Endodermal cell (in vitro differentiated cells): ENCODE measurements at places on chromosomes 7 and 10. TPM values are rescaled to one million over a fixed set of nuclear protein-coding genes. Genes with fewer than 3 reads are reported as not detected.

DNA sequence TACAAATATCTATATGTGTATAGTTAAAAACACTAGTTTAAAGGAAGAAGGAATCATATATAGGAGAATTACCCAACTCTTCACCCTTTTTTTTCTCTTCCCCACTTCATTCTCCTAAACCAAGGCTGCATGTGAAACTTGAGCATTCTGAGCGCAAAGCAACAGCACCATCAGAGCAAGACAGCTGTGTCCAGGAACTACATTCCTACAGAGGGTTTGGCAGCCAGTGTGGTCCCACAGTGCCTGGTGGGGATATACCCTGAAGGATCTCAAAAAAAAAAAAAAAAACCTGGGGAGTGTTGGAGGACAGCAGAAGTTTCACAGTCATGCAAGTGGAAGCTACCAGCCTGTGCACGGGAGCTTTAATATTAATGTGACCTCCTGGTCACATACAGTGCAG lies 310.4 kb downstream of the CTNNA3 start:
- H3K4me3 ChIP-seq: no peak overlapping the region
- H3K27ac ChIP-seq: no peak overlapping the region
- DNase-seq: no peak
- no peaks in the 10 kb centered on the region for H3K36me3 ChIP-seq
- peaks cover 7% of the 10 kb centered on the region for H3K4me1 ChIP-seq

DNA sequence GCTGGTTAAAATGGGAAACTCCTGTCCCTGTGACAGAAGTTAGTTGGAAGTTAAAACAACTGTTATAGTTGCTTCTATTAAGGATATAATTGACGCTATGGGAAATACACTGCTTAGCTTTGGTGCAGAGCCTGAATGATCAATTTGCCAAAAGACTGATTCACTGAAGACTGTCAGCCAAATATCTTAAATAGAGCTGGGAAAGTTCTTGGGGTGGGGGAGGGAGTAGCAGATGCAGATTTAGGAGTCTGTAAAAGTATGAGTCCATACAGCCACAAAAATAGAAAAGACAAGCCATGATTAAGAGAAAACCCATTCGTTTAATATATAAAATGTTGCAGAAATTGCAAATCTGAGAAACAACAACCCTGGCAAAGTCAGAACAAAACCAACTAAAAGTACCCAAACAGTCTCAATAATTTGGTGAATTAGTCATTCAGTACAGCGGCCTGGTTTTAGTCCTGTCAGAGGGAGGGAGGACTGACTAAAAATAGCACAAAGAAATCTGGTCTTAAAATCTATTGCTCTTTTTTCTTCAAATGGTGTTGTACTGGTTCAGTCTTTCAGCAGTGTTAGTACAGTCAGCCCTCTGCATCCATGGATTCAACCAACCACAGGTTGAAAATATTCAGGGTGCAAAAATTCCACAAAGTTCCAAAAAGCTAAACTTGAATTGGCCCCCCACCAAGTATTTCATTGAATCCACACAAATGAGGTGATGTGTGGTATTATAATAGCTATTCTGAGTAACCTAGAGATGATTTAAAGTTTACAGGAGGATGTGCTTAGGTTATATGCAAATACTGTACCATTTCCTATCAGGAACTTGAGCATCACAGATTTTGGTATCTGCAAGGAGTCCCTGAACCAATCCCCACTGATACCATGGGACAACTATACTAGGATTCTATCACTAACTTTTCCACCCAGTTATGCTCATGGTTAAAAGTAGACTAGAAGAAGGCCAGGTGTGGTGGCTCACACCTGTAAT lies 30.0 kb downstream of the STK17A start:
- H3K27ac ChIP-seq: no peak overlapping the region
- no peak for DNase-seq
- peaks cover 42% of the 10 kb centered on the region for H3K36me3 ChIP-seq
- H3K4me3 ChIP-seq: no peak overlapping the region

The WDR11 gene
- total RNA-seq: 71.0 to 85.8 TPM (median 79.6 TPM) in 3 replicates

The ITPRID1 gene
- total RNA-seq: 3.8 to 5.6 TPM (median 4.6 TPM) in 3 replicates

DNA sequence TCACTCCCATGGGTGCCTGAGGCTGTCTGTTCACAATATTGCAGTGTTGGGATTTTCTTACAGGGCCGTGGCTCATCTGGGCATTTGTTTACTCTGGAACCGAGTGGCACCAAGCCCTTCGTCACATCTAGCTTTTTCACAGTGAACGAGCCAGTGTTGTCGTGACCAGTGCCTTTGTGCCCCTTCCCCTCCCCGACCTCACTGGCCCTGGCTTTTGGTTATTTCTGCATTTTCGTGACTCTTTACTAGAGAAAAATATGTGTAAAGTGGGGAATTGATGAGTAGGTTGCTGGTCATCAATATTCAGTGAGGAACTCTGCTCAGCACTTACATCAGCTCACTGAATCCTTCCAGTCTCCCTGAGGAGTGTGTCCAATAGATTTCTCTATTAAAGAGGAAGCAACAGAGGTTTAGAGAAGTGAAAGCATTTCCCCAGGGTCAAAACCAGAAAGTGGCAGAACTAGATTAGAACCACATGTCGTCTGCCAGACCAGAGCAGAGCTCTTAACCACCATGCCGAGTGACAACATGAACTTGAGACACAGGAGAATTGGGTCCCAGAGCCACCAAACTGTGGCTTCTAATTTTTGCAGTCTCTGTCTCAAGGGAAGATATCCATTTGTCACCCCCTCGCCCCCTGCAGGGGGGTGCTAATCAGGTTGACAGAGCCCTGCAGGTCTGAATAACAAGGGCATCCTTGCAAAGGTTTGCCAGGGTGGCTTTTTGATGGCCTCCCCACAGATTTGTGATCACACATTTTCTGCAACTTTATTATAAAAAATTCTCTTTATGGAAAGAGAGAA lies 125.3 kb downstream of the CHN2 start:
- H3K27me3 ChIP-seq: no peaks in the 10 kb centered on the region
- H3K4me1 ChIP-seq: no peaks in the 10 kb centered on the region
- H3K27ac ChIP-seq: no peak overlapping the region
- DNase-seq: peak; percentile 74

The SMO gene
- 41.1 to 76.2 TPM (median 75.1 TPM) in 3 replicates for total RNA-seq

DNA sequence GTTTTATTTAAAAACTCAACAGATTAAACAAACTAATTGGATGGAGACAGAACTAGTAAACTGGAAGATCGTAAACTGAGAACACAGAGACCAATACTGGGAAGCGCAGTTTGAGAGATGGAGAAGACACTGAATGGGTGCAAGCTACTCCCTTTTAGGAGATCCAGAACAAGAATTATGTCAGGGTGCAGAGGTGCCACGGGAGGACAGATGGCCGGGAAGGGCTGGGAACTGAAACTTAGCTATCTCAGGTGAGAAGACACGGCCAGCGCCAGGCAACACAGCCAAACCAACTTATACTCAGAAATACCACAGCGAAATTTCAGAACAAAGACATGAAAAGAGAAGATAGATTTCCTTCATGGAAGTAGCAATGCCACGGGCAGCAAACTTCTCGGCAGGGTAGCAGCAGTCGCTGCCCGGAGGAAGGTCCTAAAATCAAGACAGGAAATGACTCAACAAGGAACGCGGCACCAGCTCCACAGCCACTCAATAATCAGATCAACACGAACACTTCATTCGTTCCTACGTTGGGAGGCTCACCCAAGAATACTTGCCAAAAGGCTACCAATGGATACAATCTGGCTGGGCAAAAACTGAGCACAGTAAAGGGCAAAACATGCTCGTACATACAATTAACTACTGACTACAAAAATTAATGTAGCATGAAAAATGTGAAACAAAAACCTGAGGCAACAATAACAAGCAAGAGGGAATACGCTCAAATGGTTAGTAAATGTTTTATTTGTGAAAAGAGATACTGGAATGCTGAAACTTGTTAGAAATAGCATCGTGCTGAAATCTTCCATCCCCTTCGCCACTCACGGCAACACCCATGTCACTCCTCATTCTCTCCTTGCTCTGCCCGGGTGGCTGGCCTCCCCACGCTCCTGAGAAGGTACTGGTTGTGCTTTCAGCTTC lies 2.2 kb upstream of the LRRC27 start:
- H3K27ac ChIP-seq: no peak overlapping the region
- H3K4me3 ChIP-seq: peak overlapping the region; percentile 94
- H3K36me3 ChIP-seq: peaks cover 27% of the 10 kb centered on the region
- no peaks in the 10 kb centered on the region for H3K4me1 ChIP-seq
- no peaks in the 10 kb centered on the region for H3K27me3 ChIP-seq
